ENCODE measurements at places on chromosomes 12 and 14.

GRCh38 chr14:104394409-104394851 is 185.1 kb upstream of the C14orf180 start:
- DNase-seq, result no peak

- DNase-seq, result no peak
Observed at GRCh38 chr12:131946757-131947156, 3.0 kb upstream of the EP400 start.

DNA sequence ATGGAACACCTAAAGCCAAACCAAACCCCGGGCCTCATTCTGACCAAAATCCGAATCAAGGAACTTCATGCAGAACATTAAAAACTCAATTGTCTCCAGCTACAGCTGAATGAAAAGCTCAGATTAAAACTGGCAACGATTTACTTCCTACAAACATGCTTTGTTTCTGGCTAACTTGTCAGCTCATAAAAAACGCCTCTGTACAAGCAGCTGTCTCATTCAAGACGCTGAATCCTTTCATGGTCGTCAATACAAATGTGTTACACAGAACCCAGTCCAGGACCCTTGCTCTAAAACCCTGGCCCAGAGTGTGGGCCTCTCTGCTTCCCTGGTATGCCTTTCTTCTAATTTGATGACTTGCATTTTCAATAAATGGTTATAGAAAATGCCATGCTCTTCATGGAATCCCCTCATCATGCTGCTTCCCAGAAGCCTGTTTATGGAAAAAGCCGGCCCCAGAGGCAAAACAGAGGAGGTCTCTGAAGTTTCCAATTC is 183.1 kb downstream of the PHLDA1 start:
- no peak for DNase-seq

DNA sequence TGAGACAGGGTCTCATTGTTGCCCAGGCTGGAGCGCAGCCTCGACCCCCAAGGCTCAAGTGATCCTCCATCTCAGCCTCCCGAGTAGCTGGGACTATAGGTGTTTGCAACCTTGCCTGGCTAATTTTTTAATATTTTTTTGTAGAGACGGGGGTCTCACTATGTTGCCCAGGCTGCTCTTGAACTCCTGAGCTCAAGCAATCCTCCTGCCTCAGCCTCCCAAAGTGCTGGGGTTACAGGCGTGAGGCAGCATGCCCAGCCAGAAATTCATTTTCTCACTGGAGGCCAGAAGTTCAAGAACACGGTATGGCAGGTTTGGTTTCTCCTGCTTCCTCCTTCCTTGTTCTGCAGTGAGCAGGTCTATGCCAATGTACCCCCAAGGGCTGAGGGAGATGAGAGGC is 3.7 kb downstream of the RNASE1 start:
- DNase-seq, result no peak

- DNase-seq, result no peak
Observed at GRCh38 chr12:130116791-130117190, 45.5 kb upstream of the FZD10 start.

GRCh38 chr14:80425686-80426085 is 214.4 kb upstream of the DIO2 start:
- DNase-seq, result no peak

DNA sequence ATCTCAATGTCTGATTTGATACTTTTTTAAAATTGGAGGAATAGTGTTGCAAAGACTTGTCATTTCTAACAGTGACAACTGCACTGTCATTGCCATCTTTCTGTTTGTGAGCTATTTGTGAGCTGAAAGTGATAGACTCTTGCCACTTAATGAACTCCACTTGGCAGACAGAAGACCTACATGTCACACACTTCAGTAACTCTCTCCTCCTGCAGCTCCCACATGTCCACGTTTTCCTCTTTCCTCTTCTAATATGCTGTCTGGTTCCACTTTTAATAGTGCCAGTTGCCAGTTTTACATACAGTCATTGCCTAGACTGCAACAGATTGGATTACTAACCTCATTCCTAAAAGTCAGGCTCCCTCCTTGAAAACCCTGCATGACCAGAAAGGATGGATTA is 121.5 kb downstream of the CAPZA3 start:
- DNase-seq, result no peak

- no peak for DNase-seq
Observed at GRCh38 chr12:18171571-18171970, 81.6 kb upstream of the RERGL start.

DNA sequence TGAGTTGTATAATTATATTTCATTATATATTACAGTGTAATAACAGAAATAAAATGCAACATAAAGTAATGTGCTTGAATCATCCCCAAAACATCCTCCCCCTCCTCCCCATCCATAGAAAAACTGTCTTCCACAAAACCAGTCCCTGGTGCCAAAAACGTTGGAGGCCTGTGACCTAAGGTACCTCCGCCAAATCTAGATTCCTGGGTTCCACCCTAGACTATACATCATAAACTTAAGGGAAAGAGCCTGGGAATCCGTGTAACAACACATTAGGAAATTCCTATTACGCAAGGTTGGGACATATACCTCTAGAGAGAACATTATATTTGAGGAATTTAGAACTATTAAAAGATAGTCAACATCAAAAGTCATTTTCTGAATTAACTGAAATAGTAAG is 38.0 kb downstream of the SPPL3 start:
- DNase-seq, result no peak

- peak; percentile 36 for DNase-seq
Observed at GRCh38 chr14:73591690-73592449, at the start of gene ACOT4. Gene ACOT4, plus strand, starts transcription at chr14:73591873. Its CDS starts 87 bp downstream, at chr14:73591960.

DNA sequence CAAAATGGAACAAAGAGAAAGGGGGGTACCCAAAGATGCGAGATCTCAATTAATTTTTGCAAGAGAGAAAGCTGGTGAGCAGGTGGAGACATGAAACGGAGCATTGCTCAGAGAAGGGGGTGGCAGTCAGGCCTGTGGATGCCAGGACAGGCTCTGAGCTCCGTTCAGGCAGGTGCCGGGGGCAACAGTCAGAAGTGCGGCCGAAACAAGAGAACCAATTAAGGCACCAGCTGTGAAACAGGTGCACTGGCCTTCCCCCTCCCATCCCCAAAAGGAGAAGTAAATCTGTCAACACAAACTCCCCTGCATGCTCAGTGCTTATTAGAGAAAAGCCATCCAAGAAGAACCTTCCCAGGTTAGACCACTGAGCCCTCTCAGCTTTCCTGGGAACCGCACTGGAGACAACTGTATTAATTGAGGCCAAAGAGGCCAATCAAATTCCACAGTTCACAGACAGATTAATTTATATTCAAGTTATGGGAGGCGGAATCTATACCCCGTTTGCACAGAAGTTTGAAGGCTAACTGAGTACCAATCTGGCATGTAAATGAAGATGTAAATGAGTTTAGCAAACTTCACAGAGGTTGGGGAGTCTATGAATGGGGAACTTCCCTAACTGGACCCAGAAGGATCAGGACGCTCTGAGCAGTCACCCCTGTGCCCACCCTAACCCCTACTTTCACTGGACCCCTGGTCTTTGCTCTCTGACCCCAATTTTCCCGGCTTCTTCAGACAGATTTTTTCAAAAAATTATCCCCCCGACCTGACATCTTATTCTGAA is 20.9 kb downstream of the OAS2 start:
- DNase-seq, result no peak

- no peak for DNase-seq
Observed at GRCh38 chr12:106070147-106070546, 68.6 kb downstream of the NUAK1 start.

DNA sequence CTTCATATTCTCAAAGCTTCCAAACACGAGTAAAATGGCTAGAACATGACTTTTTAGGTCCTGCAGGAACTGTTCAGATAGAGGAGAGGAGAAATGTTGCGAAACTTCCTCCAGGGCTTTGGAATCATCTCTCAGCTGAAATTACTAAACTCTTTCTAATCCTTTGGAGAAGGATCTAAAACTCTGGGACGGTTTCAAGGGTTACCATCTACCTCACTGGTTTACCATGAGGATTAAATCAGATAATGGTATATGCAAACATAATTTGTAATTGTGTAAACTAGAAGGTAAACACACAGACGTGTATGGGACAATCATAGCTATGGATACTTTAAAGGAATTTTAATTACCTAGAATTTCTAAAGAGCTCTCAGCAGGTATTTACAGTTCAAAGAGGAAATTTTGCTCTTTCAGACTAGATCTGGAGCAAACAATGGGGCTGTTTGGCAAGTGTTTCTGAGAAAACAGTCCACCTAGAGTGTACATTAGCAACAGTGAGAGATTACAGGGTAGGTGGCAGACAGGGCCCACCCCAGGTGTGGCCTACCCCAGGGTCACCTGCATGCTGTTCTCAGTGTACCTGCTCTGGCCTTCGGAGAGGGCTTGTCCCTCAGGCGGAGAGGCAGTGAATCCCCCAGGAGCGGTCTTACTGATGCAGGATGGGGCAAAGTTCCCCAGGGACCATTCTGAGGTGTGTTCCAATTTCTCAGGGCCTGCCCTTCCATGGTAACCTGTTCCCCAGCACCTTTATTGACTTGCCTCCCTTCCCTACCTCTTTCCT is 124.7 kb upstream of the MAX start:
- peak; percentile 86 for DNase-seq

DNA sequence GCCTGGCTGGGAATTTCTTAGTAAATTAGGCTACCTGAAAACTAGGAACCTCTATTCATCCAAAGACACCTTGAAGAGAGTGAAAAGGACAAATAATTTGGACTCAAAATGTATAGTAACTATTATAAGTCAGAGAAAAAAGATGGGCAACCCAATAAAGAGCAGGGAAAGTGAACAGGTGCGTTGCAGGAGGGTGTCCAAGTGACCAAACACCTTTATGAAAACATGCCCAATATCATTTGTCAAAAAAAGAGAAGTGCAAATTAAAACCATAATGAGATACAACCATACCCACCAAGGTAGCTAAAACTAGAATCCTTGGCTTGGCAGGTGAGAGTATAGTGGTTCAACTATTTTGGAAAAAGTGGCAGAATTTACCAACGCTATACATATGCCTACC is 24.9 kb upstream of the PLD4 start:
- DNase-seq, result no peak

DNA sequence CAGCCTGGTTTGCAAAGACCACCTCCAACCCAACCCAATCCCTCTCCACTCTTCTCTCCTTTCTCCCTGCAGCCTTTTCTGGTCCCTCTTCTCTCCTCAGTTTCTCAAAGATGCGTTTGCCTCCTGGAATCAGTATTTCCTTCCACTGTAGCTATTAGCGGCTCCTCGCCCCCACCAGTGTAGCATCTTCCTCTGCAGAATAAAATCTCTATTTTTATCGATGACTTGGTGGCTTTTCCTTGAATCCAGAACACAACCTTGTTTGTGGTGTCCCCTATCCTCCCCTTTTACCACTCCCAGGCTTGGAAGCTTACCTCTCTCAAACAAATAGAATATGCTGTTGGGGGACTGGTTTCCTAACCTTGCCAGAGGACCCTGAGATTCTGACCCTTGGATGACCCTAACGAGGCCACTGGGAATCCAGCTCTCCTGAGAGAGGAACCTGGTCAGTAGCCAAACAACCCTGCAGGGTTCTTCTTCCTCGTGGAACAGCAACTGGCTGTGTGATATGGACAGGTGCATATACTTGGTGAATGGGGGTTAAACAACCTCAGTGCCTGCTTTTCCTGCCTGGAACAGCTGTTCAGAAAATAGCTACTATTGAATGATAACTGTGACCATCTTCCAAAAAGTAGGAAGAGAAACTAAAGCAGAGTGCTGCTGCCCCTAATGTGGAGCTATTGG is 4.4 kb downstream of the WNT1 start:
- no peak for DNase-seq

GRCh38 chr14:83320837-83321236 is 1787.2 kb upstream of the SEL1L start:
- DNase-seq, result no peak

DNA sequence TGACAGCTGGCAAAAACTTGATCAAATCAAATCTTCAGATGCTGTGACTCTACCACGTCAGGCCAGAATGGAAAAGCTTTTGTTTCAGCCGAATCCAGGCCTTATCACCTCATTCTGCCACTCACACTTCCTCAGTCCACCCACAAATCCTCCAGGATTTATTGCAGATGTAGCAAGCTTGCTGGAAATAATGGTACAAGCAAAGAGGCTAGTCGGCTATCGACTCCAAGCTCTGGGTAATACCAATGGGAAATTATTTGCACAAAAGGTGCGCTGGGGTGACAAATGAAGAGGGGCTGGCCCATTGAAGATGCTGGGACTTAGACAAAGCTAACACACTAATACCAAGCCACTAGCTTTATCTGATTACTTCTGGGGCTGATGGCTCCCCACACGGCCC is 250.5 kb downstream of the ASCL1 start:
- no peak for DNase-seq

Data from large intestine (tissue), 12 donors.